ENCODE measurements at places on chromosomes 5 and 9. TPM values are rescaled to one million over a fixed set of nuclear protein-coding genes. Genes with fewer than 3 reads are reported as not detected.

PHF24 gene
- 0.07 TPM for total RNA-seq

TMEM174 gene
- not detected for total RNA-seq

RGS7BP gene
- total RNA-seq: not detected

NR6A1 gene
- 1.9 TPM for total RNA-seq

OGN gene
- not detected for total RNA-seq

NNT gene
- total RNA-seq: 12.9 TPM

PSAT1 gene
- total RNA-seq: 197 TPM

RFK gene
- total RNA-seq: 57.9 TPM

MYOT gene
- total RNA-seq: not detected

RFX3 gene
- total RNA-seq: 1.7 TPM

PCDHGA9 gene
- total RNA-seq: 0.04 TPM

OTULINL gene
- total RNA-seq: 6.1 TPM

All from A549 treated with DMSO at 1 μM for 4 hours (cell line).